CD4-positive, alpha-beta T cell treated with Interleukin-10 for 1 hour (primary cell): ENCODE measurements at places on chromosomes 12 and 14.

- DNase-seq, result no peak
These were observed 217.6 kb downstream of the TMTC2 start for GRCh38 chr12:82904219-82904790.

- DNase-seq, result no peak
These were observed 56.8 kb upstream of the CHST11 start for GRCh38 chr12:104399740-104400612.

GRCh38 chr12:123078531-123079155, 72.2 kb downstream of the PITPNM2 start:
- DNase-seq, result no peak

DNA sequence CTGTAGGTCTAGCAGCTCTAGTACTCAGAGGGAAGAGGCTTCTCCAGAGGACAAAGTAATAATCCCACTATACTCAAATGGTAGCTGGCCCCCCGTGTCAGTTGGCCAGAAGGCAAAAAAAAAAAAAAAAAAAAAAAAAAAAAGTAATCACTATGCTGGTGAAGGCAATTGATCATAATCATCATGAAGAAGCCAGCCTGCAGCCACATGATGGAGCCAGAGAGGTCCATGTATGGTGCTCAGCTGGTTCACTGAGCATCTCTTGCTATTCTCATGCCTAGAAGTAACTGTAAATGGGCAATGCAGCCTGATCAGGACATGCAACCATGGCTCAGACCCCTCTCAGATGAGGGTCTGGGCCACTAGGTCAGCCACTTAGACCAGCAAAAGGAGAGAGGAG, 378.8 kb downstream of the MED13L start:
- DNase-seq, result no peak

- peak; percentile 66 for DNase-seq
These were observed 519 bp downstream of the MORN3 start for GRCh38 chr12:121668750-121669520.

DNA sequence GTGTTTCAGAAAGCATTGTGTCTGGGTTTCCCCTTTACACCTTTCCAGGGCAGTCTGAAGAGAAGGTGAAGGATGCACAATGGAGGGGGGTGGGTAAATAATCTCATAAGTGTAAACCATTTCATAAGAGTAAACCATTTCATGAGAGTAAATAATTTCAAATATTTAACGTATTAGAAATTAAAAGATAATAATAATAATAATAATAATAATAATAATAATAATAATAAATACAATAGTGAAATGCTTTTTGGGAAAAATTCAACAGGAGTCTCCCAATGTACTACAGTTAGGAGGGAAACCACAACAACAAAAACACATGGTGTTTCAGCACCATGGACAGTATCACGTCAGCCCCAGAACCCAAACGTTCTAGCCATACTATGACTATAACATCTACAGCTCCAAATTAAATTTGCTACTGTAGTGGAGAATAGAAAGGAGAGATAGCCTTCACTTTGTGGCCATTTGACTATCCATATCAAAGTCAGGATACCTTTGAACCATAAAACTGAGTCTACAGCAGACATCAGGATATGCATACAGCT, 691.8 kb downstream of the BCL11B start:
- DNase-seq, result peak; percentile 29

GRCh38 chr14:33019346-33019745, 80.7 kb downstream of the NPAS3 start:
- DNase-seq, result no peak
